ENCODE measurements at places on chromosomes 12 and 14.
A peak's percentile ranks its signal among the peaks of the same experiment; 100 is the strongest.

DNA sequence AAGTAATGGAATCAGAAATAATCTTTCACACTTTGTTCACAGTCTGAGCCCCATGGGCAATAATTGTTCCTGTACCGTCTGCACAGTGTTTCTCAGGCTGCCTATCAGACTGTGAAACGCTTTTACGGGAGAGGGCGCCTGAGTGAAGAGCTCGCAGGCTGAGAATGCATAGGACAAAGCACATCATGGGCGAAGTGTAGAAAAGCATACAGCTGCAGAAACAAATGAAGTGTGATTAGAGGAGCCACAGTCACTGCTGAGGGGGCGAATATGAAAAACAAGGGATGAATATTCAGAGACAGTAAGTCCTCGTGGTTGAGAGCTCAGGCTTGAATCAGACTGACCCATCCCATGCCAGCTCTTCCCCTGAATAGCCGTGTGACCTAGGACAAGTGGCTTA lies 438.4 kb upstream of the DCN start:
- DNase-seq, result no peak

GRCh38 chr12:211639-212414 lies 2.1 kb downstream of the SLC6A12 start:
- DNase-seq, result no peak

GRCh38 chr12:124010687-124011086 lies 37.7 kb downstream of the ZNF664 start:
- DNase-seq, result no peak

DNA sequence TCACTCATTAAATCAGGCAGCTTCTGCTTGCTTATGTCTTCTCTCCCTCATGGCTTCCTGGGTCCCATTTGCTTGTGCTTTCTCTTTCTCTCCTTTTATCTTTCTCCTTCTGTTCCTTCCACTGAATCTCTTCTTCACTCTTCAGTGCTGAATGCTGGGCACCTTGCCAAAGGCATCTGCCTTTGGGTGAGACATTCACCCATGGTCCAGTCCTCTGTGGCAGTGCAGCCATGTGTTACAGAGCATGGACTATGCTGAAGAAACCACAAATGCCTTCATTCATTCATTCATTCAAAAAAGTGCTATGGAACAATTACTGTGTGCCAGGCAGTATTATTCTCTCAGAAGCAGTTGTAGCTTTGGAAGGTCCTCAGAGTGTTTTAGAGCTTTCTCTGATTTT lies 344.4 kb upstream of the STXBP6 start:
- DNase-seq, result no peak

GRCh38 chr14:51682411-51682810 lies 30.7 kb downstream of the FRMD6 start:
- DNase-seq, result no peak

DNA sequence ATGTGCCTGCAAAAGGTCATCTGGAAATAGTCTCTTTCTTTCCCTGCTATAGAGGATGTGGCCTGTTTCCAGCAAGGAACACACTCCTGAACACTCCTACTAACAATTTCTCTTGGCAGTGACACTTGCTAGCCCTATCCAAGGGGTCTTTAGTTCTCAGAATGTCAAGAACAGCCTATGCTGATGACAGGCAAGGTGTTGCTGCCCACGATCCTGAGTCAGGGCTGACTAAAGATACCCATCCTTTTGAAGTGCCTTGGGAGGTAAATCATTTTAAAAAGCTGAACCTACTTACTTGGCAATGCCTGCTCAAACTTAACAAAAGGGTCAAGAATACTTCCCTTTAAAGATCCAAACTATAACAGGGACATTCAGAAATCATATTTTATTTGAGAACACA lies 1146.4 kb downstream of the VRK1 start:
- DNase-seq, result no peak

- DNase-seq, result peak; percentile 28
Observed at GRCh38 chr14:52961060-52961639, 10.3 kb upstream of the FERMT2 start.

DNA sequence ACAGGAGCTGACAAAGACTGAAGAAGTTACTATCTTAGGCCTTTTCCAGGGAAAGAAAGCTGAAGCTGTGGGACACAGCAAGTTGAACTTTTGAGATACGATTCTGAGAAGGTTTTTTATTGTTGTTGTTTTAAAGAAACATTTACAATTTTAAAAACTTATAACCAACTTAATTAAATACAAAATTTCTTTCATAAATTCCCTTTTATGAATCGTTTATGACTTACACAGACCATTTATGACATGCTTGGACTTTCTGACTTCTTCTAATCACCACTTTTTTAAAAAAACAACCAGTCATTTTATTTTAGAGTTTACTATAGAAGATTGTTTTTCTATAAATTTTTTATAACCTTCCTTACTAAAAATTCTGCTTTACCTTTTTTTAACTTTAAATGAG lies 68.7 kb downstream of the DHRS2 start:
- no peak for DNase-seq

DNA sequence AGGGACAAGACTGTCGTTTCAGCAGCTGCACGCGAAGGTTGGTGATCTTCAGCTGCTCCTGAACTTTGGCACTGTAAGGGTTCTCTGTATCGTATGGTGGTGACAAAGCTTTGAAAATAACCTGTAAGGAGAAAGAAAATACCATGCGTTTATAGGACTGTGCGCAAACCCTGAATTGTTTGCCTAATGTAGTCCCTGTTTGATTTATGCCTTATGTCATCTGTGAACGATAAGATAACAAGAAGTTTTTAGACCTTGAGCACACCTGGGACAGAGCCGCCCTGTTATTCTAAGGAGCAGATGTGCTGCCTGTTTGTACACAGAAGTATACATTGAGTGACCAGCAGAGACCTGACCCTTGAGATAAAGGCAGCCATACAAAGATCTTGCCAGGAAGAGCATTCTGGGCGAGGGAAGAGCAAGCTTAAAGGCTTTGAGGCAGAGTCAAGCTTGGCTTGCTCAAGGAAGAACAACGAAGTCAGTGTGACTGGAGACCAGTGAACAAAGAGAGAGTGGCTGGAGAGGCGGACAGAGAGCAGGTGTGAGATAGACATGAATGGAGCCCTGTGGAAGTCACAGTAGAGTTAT lies 52.4 kb downstream of the NTN4 start:
- DNase-seq, result peak; percentile 67

DNA sequence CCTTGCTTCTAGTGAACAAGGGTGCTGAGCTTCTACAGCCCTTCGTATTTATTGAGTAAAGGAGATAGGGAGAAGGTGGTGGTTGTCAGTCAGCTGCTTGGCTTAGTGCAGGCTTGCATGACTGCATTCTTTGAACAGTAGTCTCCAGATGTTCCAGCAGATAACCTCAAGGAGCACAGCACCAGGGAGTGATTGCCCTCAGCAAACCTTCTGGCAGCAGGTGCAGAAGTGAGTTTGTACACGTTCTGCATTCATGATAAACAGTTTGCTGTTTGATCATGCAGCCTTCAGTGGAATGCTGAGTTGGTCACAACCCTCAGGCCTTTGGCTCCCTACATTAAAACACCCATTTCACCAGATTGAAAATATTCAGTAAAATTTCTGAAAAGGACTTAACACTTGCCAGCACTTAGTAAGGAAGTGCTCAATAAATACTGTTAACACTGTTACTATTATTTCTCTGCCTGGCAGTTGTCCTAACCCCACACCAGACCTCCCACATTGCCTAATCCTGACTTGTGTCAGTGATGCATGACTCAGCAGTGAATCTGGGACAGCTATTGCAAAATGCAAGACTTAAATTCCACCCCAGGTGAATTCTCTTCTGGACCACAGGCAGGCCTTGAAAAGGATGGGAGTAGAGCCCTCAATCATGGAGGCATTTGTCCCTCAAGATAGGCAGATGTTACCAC lies 18.9 kb upstream of the CARMIL3 start:
- DNase-seq, result no peak

DNA sequence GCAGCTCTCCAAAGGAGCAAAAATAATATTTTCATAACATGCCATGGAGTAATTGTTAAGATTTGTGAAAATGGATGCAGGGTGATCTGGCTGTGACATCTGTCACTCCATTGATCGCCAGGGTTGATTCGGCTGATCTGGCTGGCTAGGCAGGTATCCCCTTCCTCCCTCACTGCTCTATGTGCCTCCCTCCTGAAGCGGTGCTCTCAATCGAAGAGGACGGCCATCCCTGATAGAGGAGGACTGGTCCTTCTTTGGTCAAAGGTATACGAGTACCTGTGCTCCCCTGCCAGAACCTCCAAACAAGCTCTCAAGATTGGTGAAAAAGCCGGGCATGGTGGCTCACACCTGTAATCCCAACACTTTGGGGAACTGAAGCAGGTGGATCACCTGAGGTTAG lies 47.9 kb downstream of the VCPKMT start:
- peak; percentile 22 for DNase-seq

DNA sequence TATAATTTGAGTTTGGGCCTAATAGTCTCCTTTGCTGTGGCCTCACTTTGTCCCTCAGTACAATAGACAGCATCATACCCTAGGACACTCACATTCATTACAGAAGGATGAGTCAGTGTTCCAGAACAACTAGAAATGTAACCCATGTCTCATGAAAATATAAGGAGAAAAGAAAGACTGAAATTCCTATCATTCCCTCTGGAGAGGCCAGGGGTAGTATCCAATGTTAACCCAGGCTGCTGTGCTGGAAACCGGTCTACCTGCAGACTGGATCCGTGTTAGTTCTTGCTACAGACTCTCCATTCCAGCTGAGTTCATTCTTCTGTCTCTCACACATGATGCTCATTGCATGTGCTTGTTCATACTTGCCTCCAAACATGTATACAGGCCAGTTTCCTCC lies 75.8 kb upstream of the HOXC13 start:
- no peak for DNase-seq

GRCh38 chr12:124456652-124457152 lies 110.7 kb downstream of the NCOR2 start:
- peak; percentile 49 for DNase-seq

DNA sequence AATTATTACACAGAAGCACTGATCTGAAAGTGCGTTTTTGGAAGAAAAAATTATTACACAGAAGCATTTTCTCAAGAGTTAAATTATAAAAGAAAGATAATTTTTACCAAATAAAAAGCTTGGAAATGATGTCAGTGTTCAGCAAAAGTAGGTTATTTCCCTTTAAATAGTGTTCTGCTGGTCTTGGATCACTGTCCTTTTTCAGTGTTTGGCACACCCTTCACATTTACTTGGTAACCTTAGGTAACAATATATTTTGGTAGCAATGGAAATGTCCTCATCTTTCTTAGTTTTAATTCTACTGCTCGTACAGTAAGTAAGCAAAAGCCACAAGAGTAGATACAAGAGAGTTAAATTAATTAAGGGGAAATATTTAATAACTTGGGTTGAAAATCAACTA lies 40.3 kb downstream of the FERMT2 start:
- no peak for DNase-seq

DNA sequence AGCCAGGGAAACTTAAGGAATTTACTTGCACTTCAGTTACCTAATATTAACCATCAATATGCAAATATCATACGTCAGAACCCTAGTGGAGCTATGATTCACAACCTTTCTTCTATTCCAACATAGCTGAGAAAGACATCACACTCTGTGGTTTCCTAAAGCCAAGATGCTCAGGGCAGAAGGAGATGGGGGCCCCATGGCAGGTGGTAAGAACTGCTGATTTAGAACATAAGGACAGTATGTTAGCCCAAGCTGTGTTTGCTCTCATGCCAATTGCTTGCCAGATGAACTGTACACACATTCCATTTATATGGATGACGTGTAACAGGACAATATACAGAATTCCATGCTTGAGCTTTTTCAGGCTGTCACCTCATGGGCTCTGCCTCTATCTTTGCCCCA lies 34.6 kb downstream of the HECTD4 start:
- DNase-seq, result no peak

- no peak for DNase-seq
Observed at GRCh38 chr14:39107591-39107996, 4.6 kb upstream of the SEC23A start.

DNA sequence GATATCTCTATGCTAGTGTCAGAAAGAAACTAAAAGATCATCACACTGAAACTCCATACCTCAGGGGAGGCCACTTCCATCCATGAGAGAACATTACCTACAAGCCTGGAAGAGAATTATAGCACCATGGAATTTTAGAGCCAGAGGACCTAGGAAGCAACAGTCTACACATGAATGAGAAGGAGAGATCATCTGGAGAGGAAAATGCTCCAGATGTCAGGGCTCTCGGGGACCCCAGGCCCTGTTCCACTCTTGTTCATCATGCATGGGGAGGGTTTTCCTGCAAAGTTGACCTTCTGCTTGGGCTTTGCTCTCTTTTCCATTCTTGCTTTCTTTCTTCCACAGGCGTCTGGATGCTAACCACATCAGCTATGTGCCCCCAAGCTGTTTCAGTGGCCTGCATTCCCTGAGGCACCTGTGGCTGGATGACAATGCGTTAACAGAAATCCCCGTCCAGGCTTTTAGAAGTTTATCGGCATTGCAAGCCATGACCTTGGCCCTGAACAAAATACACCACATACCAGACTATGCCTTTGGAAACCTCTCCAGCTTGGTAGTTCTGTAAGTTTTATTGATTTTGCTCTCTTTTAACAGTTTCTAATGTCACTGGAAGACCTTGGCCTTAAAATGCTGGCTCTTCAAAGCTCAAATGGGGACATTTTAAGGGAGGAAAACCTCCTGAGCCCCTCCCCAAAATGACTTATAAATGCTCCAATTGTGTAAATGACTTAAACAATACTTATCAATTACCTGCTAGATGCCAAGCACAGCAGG lies 110.7 kb downstream of the ZFC3H1 start:
- DNase-seq, result no peak

DNA sequence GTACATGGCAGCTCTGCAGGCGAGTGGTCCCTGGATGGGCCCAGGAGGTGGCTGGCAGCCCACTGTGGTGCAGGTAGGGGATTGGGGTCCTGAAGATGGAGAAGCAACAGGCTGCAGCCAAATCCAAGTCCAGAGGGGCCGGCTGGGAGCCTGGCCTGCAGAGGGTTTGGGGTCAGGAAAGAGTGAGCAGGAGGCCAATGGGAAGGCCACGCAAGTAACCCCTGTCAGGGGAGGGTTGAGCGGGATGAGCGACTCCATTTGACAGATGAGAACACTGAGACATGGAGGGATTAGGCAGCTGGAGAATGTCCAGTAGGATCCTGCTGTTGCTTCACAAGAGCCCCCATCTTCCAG lies 136.0 kb downstream of the BCL11B start:
- DNase-seq, result peak; percentile 14

- peak; percentile 59 for DNase-seq
Observed at GRCh38 chr14:99393059-99393655, 87.5 kb downstream of the SETD3 start.

DNA sequence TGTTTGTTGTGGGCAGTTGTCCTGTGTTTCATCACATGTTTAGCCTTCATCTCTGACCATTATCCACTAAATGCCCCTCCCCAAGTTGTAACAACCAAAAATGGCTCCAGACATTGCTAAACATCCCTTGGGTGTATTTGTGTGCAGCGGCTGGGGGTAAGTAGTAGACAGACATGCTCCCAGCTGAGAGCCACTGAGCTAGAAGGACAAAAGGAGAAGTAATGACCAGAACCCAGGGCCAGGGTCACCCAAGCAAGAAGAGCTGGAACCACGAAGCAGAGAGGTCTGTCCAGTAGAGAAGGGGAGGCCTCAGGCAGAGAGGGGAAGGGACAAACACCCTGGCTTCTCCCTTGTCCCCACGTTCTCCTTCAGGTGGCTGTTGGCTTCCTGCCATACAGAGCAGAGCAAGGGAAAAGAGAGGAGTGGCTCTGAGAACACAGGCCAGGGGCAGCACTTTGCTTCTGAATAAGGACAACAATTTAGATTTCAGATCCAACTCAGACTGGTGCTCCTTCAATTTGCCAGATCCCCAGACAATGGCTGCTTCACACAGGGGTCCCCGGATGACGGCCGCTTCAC lies 55.2 kb downstream of the NDUFA12 start:
- DNase-seq, result no peak

- DNase-seq, result peak; percentile 88
Observed at GRCh38 chr14:53953002-53953827, 3.4 kb downstream of the BMP4 start.
